Muscle of arm (tissue), 14 donors: ENCODE measurements at places on chromosomes 6 and 20.
A peak's percentile ranks its signal among the peaks of the same experiment; 100 is the strongest.

GRCh38 chr20:5065879-5066383, 53.8 kb downstream of the PCNA start:
- no peak for DNase-seq

GRCh38 chr6:81806793-81807565, 54.5 kb upstream of the TENT5A start:
- DNase-seq = no peak

DNA sequence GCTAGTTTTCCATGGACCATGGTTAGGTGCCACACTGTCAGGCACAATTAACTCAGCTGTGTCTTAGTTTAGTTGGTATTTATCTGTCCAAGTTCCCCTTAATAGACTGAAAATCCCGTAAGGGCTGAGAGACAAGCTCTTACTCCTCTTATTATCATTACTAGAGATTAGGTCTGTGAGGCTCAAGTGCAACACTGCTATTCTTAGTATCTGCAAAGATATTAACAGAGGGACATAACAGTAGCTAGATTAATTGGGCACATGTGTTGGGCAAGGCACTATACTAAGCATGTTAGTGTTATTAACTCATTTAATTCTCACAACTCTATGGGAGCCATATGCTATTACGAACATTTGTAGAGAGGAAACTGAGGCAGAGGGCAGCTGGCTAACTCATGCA, 137.3 kb downstream of the VEGFA start:
- no peak for DNase-seq

DNA sequence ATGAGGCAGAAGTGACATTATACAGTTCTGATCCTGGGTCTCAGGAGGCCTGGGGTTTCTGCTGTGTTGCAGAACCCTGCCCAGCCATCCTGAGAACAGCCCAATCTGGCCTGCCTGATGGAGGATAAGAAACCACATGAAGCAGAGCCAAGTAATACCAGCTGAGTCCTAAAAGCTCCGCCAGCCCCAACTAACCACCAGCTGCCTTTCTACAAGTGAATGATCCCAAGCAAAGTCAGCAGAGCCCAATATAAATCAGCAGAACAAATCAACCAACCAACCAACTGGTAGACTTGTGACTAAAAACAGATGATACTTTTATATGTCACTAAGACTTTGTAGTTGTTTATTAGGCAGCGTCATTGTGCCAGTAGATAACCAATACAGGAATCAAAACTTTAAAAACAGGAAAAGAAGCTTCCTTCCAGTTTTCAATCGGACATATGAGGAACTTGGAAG, 52.1 kb downstream of the SNX5 start:
- no peak for DNase-seq

DNA sequence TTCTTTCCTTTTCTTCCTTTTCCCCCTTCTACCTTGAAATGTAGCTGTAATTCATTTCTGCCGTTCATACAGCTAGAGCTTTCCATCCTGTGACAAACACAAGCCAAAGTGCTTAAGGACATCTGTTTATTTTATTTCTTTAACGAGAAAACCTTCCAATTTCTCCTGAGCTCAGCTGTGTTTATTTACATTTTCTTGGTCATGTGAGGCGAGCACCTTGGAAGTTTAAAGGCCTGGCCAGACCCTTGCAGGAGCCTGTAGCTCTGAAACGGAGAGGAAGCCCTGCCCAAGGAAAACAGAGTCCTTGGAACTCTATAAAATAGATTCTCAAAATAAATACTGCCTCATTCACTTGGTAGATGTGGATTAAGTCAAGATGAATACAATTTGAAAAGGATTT, 223.1 kb downstream of the EYA2 start:
- DNase-seq = peak; percentile 53

DNA sequence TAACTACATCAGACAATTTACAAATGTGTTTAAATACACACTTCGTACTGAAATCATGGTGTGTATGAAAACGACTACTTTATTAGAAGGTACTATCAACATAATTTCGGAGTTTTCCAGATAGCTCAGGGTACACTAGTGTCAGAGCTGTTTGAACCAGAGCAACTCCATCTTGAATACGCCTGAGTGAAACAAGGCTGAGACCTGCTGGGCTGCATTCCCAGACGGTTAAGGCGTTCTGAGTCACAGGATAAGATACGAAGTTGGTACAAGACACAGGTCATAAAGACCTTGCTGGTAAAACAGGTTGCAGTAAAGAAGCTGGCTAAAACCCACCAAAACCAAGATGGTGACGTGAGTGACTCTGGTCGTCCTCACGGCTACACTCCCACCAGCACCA, 167.6 kb downstream of the THBS2 start:
- no peak for DNase-seq

DNA sequence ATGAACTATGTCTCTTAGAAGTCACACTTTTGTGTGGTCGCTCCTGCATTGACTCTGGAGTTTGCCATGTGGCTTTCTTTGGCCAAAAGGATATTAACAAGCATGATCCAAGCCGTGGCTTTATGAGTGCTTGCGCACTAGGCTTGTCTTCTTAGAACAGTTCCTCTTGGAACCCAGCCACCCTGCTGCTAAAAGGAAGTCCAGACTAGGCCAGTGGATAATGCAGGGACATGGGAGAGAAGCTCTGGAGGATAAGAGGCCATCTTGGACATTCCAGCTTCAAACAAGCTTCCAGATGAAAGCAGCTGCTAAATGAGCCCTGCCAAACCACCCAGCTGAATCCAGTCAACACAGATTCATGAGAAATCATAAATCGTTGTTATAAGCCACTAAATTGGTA, 346.4 kb downstream of the CDC5L start:
- peak; percentile 37 for DNase-seq

- no peak for DNase-seq
These were observed 72.6 kb upstream of the RNF24 start for GRCh38 chr20:4087923-4088322.
